ENCODE measurements at places on chromosomes 2 and 18.

- no peak for DNase-seq
Measured at GRCh38 chr2:62856228-62857040, 150.9 kb downstream of the EHBP1 start.

- no peak for DNase-seq
Measured at GRCh38 chr2:240248721-240249422, 108.4 kb upstream of the OTOS start.

GRCh38 chr2:226916669-226917068 is 80.8 kb downstream of the RHBDD1 start:
- DNase-seq, result no peak

- no peak for DNase-seq
Measured at GRCh38 chr18:63078471-63078870, 241.1 kb downstream of the BCL2 start.

DNA sequence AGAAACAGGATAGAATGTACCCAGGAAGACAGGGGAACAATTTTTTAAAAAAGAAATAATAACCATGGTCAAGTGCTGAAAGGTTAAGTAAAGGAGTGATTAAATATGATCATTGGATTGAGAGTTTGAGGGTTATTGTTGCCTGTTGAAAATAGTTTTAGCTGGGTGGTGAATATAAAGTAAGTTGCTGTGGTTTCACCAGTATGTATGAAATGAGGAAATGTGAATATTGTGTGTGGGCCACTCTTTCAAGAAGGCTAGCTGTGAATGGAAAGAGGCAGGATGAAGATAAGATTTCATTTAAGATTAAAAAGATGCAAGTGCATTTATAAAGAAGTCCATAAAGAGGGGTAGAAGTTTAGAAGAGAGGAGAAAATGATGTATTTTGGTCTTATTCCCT is 53.8 kb downstream of the GULP1 start:
- DNase-seq, result no peak

DNA sequence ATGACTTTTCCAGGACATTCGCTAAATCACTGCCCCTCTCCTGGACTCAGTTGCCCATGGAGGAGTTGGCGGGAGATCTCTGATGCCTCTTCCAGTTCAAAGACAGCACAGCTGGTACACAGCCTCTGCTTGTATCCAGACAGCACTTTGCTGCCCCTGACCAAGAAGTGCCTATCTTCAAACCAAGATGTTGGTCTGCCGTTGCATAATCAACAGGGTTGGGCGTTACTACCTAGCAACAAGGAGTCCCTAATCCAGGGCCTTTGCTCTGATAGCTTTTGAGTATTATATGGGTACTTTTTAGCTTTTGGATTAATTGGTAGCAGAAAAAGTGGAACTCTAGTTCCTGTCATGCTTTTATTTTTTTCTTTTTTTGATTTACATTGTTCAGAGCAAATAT is 166.6 kb downstream of the FAM210A start:
- DNase-seq, result no peak

DNA sequence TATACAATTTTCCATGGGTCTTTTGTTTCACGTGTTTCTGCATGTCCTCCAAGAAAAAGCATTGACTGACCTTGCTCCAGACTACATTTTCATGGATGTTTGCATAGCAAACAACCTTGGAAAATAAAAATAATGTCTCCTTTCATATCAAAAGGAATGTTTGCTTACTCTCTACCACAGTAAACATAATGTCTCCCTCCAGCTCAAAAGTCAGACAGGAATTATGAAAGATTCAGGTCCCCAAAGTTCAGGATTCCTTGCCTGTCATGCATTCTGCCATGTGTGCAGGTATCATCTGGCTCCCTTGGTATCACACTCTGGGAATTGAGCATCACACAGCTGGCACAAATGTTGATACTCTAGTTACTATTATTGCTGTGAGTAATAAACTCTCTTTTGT is 103.1 kb upstream of the ZC3H15 start:
- no peak for DNase-seq
